Activated CD8-positive, alpha-beta memory T cell treated with anti-CD3 and anti-CD28 coated beads for 24 hours (primary cell): ENCODE measurements at places on chromosomes 2 and 18.

DNA sequence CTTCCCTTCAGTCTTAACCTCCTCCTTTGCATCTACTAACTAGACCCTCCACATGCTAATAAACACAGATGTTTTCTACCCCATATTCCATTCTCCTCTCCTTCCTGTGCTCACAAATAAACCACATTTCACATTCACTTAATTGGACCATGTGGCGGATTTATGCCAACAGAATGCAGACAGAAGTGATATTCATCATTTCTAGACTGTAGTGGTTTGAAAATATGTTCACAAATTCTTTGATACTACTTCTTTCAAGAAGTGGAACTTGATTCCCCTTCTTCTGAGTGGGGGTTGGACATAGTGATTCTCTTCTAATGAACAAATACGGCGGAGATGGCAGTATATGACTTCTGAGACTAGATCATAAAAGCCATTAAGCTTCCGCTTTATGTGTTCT, 73.5 kb upstream of the SPTBN1 start:
- no peak for DNase-seq

- DNase-seq, result no peak
These were observed 118.8 kb downstream of the MEP1B start for GRCh38 chr18:32308493-32309120.

DNA sequence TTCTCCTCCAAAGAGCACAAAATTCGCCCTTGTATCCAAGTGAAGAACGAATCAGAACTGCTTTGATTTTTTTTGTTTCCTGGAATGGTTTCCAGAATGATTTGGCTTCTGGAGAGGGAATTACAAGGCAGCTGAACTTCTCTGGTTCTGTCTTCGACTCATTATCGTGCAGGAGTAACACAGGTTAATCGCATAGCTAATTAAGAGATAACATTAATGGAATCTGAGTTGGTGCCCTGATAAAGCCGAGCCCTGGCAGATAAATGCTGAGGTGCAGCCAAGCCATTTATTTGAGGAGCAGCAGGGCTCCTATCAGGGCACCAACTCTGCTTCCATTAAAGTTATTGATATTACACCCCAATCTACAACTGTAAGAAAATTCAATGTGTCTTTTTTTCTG, 433.7 kb downstream of the ZNF521 start:
- no peak for DNase-seq

DNA sequence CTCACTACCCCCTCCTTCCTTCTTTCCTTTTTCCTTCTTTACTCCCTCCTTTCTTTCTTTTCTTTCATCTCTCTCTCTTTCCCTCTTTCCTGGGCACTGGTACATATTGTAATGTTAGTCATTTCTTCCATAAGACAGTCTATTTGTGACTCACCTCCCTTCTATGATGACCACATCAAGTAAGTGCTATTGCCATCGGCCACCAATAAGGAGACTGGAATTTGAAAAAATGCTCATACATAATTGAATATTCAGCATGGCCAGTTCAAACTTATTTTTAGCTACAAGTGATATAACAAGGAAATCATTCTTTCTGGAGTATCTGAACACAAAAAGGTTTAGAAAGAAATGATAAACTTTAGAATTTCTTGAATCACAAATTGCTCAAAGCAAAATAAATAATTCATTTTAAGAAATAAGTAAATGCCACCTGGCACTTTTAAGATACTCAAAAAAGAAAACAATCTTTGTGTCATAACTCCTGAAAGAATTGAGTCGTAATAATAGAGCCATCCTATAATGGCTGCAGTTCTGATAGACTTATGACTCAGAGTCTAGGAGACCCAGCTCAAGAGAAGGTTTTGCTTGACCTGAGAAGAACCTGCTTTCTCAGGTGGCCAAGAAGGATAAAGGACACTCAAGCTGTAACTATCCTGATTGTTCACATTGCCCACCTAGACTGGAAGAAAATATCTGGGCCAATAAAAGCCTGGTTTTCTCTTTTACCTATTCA, 51.6 kb upstream of the CCBE1 start:
- no peak for DNase-seq

DNA sequence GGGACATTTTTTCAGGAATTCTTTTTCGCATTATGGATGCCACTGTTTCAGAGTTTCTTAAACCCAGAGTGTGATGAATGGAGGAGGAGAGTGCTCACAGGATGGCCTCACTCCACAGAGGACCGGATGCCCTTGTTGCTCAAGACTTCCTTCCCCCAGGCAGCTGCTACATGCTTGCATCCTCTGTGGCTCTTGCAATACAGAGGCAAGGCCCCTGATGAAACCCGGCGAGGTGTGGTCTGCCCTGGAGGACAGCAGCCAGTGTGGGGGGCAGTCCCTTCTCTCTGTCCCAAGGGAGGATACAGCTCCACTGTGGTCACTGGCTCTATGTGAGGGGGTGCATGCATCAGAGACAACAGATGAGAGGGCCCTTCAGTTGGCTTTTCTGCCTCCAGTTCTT, 109.6 kb downstream of the SH3RF3 start:
- DNase-seq, result no peak

DNA sequence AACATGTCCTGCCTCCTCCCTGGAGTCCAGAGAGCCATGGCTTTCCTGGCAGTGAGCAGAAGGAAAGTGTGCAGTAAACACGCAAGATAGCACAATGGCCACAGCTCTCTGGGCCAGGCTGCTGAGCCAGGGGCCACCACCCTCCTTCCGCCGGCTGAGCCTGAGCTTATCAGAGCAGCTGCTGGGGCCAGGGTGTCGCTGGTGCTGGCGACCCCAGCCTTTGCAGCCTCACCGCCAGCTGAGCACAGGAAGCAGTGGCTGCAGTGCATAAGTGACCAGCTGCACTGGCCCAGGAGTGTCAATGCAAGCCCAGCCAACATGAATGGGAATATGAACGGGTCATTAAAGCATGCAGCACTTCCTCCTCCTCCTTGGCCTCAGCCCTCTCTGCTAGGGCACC, 172.0 kb downstream of the ZFP36L2 start:
- DNase-seq, result no peak

DNA sequence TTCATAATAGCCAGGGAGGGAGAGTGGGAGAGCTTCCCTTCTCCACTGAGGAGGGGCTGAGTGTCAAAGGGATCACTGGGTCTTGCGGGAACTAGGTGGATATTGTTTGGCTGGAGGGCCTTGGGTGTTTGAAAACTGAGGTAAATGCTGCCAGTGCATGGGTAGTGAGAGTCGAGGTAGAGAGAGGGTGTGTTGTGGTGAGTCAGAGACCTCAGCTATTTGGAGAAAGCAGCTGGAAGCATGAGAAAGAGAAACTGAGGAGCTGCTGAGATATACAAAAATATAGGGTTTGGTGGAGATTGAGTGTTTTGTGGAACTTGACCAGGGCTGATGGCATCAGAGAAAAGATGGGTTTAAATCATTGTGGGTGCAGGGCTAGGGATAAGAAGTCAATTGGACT, 127.0 kb upstream of the CCDC195 start:
- no peak for DNase-seq

DNA sequence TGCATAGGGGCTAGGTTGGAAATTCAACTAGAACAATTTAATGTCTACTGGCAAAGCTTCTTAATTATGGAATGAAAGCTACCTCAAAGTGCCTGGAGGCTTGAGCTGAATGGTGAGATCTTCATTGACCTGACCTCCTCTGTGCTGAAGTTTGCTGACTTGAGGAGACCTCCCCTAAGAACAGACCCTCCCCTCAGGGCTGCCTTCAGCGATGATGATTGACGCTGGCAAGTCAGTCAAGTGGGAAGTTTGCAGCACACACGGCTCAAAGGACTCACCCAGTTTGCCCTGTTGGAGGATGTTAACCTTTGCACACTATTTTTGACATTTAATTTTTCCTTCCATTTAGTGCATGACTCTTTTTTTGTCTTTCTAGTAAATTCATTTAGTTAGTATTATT, 17.2 kb upstream of the POLE4 start:
- no peak for DNase-seq

DNA sequence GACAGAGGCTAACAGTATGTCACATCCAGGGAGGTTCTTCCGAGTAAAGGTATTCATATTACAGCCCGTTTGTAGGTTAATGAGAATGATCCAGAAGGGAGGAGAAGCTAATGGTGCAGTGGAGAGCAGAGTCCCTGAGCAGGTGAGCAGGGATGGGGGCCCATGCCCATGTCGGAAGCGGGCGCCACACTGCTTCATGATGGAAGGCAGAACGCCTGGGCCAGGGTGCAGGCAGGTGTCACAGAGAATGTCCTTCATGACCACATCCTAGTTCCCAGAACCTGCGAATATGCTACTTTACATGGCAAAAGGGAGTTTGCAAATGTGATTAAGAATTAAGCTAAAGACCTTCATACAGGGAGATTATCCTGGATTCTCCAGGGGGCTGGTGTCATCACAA, 4.0 kb downstream of the HES6 start:
- no peak for DNase-seq
